ENCODE measurements at places on chromosomes 1 and 21.

GRCh38 chr21:25625036-25625435, 14.0 kb upstream of the JAM2 start:
- no peak for DNase-seq

GRCh38 chr1:179313004-179313403, 19.4 kb downstream of the SOAT1 start:
- no peak for DNase-seq

DNA sequence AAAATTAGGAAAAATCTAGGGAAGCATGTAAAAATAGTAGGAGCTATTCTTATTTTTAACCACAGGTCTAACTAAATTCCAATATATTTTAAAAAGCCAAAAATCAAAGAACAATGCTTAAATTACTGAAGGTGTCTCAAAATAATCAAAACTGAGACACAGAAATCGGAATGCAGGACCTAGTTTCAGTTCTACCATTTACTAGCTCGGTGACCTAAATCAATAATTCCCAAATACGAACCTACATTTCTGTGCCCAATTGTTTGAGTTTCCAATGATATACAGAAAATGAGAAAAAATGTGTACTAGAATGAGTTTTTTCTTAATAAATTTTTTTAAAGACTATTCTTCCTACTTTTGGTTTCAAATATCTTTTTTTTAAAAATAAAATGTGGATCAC, 37.4 kb downstream of the ANKRD13C start:
- DNase-seq, result no peak

GRCh38 chr1:12001996-12002493, 17.3 kb upstream of the MIIP start:
- DNase-seq, result no peak

DNA sequence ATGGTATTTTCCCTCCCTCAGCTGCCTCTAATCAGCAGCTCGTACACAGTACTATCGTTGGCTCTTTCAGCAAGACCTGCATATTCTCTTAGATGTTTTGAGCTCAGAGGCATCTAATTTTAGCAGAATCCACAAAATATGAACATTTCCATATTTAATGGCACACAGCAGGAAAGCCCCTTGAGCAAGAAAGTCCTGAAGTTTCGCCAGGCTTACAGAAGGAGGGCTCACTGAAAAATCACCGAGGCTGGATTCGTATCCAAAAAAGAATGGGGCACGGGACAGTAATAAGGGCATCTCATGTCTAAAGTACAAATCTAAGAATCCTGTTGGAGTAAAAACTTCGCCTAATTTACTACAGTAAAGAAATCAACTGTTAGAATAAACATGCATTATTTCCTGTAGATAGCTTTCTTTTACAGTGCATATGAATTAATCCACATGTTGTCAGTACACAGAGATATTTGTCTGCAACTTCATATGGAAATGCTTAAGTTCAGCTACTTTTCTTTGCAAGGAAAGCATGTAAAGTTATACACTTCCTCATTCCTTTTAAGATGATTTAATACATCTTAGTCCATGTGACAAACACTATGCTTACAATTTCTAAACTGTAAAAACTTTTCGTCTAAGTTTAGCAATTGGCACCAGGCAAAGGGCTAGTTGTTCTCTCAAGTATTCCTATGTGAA, 1205.3 kb upstream of the ADGRL4 start:
- no peak for DNase-seq

GRCh38 chr1:219123036-219123435, 50.6 kb upstream of the LYPLAL1 start:
- no peak for DNase-seq

GRCh38 chr1:60483509-60483908, 409.9 kb upstream of the C1orf87 start:
- no peak for DNase-seq

- no peak for DNase-seq
Observed at GRCh38 chr1:41245659-41246058, 3.6 kb upstream of the SCMH1 start.

DNA sequence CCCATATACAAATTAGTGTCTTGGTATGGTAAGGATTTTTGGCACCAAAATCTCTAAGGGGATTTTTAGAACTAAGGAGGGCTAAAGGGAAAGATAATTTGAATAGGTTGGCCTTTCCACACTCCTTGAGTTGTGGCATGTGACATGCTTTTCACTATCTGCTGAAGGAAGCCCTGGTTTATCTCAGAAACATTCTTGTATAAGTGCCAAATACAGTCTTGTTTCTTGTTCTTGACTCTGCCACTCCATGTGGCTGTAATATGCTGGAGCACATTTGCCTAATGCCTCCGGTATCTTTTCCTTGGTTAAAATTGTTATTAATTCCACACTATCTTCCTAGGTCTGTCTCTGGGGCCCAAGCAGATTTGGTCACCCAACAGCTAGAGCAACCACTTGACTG, 457.0 kb downstream of the USP25 start:
- no peak for DNase-seq

All from CD4-positive, alpha-beta T cell treated with Interleukin-4 for 4 hours (primary cell).